ENCODE measurements at places on chromosomes 3 and 15. TPM values are rescaled to one million over a fixed set of nuclear protein-coding genes. Genes with fewer than 3 reads are reported as not detected.

- no peaks in the 10 kb centered on the region for H3K4me1 ChIP-seq
- H3K36me3 ChIP-seq, result no peaks in the 10 kb centered on the region
- H3K27ac ChIP-seq, result no peak overlapping the region
- DNase-seq, result no peak
These were observed 7.8 kb upstream of the SLC6A11 start for GRCh38 chr3:10808130-10808735.

The NEK10 gene
- total RNA-seq, result 5.7 TPM

DNA sequence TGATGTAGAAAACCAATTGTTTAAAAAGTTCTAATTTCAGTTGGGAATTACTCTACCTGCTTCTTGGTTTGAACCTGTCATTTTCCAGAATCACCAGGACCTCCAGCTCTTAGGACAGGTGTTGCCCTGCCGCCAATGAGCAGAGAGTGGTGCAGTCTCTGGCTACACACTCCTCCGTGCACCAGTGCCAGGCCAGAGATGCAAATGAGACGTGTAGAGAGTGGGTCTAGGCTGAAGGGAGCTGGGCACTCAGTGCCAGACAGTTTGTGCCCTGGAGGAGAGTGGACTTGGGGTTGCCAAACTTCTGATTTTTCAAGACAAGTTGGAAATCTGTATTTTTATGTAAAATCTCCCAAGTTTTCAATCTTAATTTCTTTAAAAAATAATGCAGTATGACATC is 566.2 kb downstream of the MAGI1 start:
- no peaks in the 10 kb centered on the region for H3K36me3 ChIP-seq
- no peak for DNase-seq

DNA sequence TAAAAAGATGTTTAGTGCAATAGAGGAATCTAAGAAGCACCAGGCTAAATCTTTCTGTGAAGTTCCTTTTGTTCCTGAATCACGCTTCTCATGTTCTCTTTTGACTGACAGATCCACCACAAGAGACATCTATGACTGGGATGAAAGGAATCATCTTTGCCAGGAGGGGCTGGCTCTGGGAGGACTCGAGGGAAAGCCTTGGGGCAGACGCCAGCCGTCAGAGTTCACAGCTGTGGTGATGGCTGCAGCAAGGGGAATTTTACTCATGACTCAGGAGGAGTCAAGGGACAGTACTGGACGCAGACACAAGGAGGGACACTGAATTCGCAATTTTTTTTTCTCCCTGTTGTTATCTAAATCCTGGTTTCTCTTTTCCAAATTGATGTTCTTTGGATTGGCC is 38.7 kb downstream of the C3orf38 start:
- DNase-seq, result no peak
- no peaks in the 10 kb centered on the region for H3K4me1 ChIP-seq
- H3K36me3 ChIP-seq, result no peaks in the 10 kb centered on the region
- H3K27ac ChIP-seq, result no peak overlapping the region

DNA sequence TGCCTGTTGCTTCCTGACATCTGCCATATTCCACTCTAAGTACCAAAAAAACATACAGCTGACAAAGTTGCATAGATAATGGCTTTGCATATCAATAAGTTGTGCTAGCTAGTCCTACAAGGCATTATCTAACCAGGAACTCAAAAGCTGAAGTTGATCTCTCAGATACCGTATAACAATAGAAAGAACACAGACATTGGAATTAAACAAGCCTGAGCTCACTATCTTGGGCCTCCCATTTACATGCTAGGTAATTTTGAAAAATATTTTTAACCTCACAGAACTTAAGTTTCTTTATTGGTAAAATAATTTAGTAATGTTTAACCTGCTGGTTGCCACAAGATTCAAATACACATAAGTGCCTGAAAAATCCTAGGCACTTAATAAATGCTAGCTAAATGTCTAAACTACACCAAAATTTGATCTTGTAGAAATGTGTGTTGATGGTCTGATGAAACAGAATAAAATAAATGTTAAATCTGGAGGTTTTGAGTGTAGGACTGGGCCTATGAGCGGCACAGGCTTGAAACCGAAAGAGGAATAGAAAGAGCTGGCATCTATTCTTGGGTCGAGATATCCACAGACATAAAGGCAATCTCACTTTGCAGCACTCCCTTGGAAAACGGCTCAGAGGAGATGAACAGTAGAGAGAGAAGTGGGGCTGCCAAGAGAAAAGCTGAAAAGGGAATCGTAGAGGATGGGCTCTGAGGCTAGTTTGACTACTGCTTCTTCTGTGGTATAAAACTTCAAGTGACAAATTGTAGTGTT is 29.9 kb upstream of the TTC14 start:
- no peaks in the 10 kb centered on the region for H3K36me3 ChIP-seq
- no peaks in the 10 kb centered on the region for H3K27me3 ChIP-seq
- H3K27ac ChIP-seq, result no peak overlapping the region
- H3K4me1 ChIP-seq, result no peaks in the 10 kb centered on the region
- no peak overlapping the region for H3K4me3 ChIP-seq
- no peak for DNase-seq

GRCh38 chr15:77819048-77819850 is 186.5 kb upstream of the LINGO1 start:
- H3K27me3 ChIP-seq, result peaks cover 10% of the 10 kb centered on the region
- H3K27ac ChIP-seq, result no peak overlapping the region
- H3K36me3 ChIP-seq, result no peaks in the 10 kb centered on the region
- no peaks in the 10 kb centered on the region for H3K4me1 ChIP-seq
- DNase-seq, result no peak
